ENCODE measurements at places on chromosomes 5 and 9.
A peak's percentile ranks its signal among the peaks of the same experiment; 100 is the strongest.

- no peak for DNase-seq
These were observed 7.3 kb downstream of the SH3RF2 start for GRCh38 chr5:145943674-145944121.

GRCh38 chr9:4197548-4197947 is 102.3 kb downstream of the GLIS3 start:
- peak; percentile 44 for DNase-seq

DNA sequence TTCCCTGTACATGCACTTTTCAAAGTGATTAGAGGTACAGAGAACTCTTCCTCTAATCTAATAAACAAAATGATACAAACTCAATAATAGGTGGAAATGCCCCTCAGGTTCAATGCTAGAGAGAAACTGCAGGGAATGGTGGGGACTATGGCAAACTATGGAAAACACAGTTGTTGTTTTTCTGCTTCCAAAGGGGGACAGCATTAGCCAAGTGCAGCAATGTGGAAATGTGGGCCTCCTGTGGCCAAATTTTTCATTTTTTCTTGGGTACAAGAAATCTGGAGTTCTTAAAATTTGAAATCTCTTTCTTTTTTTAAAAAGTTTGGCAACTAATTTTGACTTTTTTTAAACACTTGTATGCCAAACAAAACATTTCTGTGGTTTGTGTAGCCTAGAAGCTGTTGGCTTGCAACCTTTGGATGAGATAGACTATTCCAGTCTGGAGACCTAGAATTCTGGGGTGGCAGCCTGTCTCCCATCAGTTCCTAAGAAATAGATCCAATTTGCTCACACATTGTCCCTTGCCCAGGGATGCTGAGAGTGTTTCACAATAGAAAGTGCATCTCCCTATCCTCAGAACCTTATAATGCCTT is 218.6 kb downstream of the PAPPA start:
- DNase-seq, result no peak

DNA sequence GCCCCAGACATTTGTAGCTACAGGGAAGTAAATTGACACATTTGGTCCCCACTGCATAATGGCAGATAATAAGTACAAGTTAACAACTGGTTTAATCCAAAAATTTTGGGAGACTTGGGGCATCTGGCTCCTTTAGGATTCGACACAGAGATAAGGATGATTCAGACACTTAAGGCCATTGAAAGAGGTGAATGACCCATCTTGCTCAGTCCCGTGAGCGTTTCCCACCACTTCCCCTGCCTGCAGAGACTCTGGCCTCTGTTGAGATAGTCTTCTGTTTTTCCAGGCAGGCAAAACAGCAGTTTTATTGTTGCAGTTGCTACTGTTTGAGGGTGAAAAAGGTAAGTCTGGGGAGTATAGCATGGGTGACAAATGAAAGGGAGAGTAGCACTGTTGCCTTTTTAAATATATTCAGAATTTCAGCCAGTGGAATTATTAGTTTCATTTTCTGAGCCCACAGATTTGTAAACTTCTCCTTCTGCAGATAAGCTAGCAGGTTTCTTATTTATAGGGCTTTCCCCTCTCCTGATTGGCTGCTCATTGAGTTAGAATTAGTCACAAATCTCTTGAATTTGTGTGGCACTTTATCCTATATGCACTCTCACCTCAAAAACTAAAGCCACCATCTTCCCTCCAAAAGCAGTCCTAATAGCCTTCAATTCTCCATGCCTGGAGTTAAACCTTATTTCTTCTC is 19.3 kb downstream of the ACO1 start:
- DNase-seq, result no peak

- no peak for DNase-seq
These were observed 28.8 kb downstream of the C5orf15 start for GRCh38 chr5:133939668-133940067.
